Activated CD8-positive, alpha-beta memory T cell treated with anti-CD3 and anti-CD28 coated beads for 48 hours (primary cell): ENCODE measurements at places on chromosomes 4 and X.

DNA sequence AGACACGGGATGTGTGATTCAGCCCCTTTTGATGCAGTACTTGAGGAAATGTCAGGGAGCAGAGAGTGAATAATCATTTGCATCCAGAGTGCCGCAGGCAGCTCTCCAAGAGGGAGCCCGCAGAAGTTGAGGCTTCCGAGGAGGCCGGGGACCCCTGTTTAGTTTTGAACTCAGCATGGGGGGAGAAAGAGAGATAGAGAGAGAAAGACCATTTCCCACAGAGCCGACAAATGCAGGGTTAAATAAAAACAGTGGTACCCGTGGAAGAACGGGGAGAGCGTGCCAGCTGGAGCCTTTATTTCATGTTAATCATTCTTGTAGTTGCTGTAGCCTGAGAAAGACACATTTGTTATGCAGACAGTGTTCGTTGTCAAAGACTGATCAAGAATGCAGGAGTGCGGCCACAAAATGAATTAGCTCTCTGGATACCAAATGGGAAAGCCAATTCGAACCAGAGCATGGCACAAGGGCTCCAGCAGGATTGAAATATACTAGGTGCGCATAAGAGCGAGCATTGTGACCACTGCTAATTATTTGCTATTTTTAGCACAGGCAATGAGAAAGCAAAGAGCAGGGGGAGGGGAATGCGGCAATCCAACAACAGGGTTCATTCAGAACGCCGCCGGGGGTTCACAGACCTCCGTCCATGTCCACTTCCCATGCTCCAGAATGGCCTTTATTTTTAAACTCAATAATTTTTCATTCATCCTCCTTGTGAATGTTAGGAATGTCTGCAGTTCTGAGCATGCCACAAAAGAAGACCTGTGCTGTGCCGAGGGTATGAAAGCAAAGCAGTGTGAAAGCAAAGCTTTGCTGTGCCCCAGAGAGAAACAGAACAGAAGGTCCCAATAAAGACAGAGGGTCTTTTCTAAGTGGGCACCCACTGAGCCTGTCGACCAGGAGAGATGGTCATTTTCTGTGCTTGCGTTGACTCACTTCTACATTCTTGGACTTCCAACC, 243.9 kb upstream of the VCX3A start:
- DNase-seq = no peak

DNA sequence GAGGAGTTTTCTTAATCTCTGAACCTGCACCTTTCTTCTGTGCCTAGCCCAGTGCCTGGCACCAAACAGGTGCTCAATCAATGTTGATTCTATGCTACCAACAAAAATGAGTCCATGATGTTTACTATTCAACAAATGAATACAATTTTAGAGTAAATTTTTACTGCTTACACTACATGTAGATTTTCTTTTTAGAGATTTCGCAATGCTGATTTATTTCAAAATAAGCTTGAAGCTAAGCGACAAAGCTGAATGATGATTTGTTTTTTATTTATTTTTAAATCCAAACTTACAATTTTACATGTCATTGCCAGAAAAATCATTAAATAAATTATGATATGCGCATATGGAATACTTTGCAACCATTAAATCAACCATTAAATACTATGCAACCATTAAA, 55.7 kb downstream of the AR start:
- no peak for DNase-seq

DNA sequence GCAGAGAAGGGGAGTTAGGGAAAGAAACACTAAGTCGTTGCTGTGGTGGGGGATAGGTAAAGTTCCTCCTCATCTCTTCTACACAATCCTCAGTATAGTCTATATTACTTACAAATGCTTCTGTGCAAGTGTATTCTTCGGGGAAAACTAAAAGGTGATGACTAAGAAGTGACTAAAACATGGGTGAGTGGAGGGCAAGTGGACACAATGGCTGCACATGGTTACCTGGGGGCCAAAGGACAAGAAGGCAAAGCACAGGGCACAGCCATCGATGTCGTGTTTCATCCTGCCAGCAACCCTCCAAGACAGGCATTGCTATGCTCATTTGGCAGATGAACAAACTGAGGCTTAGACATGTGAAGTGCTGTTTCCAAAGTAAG, 35.5 kb upstream of the CCKAR start:
- DNase-seq = no peak

GRCh38 chr4:29632199-29632598, 1088.0 kb upstream of the PCDH7 start:
- no peak for DNase-seq

GRCh38 chr4:146062340-146062739, 113.2 kb upstream of the LSM6 start:
- DNase-seq = no peak

- no peak for DNase-seq
Measured at GRCh38 chr4:85909851-85910250, 434.9 kb downstream of the ARHGAP24 start.

DNA sequence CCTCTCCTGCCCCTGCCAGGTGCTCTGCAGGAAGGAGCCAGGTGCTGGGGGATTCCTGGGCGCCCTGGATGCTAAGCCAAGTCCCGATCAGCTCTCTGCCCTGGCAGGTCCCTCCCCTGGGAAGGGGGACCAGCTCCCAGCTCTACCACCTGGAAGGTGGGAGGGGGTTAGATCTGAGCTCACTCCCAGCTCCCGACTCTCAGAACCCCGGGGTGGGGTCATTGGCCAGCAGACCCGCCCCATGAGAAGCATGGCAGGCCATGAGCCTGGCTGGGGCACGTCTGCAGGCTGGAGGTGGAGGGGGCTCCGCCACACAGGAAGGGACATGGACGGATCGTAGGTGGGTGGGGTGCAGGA, 83.4 kb upstream of the NKX1-1 start:
- no peak for DNase-seq

DNA sequence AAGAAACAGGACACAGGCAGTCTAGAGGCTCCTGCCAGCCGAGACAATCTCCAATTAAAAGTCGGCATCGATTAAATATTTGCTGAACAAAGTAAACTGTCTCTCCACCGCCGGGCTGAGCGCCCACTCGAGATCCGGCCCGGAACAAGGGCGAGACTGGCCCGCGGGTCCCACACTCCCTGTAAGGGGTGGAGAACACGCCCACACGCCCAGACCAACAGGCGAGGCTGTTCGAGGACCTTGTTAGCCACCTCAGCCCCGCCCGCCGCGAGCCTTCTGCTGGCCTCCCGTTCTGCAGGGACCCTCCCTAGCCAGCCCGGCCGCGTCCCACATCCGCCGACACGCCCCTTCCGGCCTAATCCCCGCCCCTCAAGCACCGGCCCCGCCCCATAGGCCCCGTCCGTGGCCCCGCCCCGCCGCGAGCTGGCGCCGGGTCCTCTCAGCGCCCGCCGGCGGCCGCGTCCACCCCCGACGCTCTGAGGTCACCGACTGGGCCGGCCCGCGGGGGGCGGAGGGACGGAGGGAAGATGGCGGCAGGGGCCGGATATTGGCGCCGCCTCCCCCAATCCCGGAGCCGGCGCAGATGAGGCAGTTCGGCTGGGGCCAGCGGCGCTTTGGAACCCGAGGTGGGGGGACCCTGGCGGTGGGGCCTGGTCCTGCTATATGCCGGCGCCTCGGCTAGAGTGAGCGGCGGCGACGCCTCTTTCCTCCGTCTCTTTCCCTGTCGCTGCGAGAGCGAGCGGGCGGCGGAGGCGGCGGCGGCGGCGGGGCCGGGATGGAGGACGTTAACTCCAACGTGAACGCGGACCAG, at the start of gene SLAIN2:
Gene SLAIN2, plus strand, starts transcription at position 565 of the 811 bp plus-strand sequence. Its CDS starts 211 bp downstream, at position 776.
- DNase-seq = peak; percentile 99

DNA sequence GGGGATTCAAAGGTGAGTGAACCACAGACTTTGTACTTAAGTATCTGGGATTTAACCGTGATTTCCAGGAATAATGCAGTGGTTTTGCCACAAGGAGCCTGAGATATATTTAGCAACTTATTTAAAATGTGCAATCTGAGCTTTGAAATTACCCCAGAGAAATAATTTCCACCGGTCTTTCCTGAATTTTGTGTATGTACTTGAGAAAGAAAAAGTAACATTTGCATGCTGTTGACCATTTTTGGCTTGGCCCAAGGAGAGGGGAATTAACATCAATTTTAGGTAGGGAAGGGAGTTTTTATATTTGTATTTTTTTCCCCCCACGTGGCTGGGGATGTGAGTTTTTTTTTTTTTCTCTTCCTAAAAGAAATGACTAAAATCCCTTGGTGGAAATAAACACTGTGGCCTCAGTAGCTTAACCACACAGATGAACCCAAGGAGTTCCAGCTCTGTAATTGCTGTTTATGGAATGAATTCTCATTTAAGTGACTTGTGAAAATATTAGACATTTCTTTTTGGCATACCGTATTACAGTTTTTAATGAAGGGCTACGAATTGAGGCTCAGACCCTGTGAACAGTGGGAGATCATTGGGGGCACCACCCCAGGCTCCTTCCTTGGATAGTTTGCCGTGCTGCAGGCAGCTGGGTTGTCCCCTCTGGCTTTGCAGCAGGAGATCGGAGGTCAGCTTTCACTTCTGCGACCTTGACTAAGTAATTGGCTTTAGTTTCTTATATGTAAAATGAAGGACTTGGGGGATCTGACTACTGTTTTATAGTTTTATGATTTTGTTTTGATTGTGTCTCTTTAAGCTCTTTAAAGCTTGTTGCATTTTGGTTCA, 116.1 kb downstream of the ARHGAP10 start:
- no peak for DNase-seq

DNA sequence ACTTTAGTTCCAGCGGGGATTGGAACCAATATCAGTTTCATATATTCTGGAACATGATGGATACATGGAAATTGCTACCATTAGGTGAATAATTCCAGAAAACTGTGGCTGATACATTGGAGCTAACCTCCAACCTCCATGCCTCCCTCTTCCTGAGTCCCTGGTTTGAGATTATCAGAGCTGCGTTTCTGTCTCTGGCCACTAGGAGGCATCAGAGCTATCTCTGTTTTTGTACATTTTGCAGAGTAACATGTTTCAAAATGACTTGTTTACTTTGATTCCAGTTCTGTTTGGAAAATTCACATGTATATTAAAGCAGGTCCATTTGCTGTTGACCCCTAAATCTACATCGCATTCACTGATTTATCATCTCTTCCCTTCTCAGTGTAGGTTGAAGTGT, 2.4 kb upstream of the RAB40AL start:
- no peak for DNase-seq

- no peak for DNase-seq
Measured at GRCh38 chr4:15478724-15479088, 9.0 kb downstream of the CC2D2A start.

- no peak for DNase-seq
Measured at GRCh38 chr4:742096-742741, 36.6 kb downstream of the PCGF3 start.

DNA sequence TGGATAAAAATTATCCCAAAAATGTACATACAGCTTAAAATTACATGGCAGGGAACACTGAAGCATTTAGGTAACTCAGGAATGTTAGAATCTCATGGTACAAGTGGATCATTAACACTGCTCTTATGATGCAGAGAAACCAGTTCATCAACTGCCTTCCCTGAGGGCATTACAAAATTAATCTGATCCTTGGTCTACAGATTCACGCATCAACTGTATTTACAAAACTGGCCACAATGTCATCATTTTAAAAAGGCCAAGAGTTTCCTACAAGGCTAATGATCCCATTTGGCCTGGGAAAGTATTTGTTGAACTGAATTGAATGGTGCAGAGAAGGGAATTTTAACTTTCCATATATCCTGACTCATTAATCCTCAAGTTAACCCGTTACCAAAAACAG, 84.6 kb downstream of the TSPAN5 start:
- no peak for DNase-seq

- no peak for DNase-seq
Measured at GRCh38 chr4:56764775-56765174, 56.7 kb downstream of the SPINK2 start.

DNA sequence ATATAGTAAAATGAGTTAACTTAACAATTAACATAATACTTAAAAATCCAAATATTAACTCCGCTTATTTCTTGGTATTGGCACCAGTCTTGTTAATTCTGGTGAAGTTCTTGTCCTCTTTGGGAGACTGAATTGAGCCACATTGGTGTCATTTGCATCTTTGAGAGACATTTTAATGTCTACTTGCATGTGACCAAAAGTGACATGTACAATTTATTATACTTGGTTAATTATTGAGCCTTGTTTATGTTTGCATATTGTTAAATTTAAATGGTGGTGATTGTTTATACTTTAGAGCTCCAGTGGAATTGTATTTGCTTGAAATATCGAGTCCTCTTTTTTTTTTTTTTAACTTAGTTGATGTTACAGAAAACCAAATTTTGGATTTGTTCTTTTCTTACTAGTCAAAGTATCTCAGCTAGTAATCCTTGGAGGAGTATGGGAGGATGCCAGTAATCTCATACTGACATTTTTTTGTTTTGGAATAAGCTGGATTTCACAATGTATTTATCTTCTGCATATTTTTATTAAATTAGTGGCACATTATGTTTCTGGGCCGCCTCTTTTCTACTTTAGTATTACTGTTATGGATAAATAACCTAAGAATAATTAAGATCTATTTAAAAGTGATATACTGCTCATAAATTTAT, 3.9 kb downstream of the SPCS3 start:
- no peak for DNase-seq

DNA sequence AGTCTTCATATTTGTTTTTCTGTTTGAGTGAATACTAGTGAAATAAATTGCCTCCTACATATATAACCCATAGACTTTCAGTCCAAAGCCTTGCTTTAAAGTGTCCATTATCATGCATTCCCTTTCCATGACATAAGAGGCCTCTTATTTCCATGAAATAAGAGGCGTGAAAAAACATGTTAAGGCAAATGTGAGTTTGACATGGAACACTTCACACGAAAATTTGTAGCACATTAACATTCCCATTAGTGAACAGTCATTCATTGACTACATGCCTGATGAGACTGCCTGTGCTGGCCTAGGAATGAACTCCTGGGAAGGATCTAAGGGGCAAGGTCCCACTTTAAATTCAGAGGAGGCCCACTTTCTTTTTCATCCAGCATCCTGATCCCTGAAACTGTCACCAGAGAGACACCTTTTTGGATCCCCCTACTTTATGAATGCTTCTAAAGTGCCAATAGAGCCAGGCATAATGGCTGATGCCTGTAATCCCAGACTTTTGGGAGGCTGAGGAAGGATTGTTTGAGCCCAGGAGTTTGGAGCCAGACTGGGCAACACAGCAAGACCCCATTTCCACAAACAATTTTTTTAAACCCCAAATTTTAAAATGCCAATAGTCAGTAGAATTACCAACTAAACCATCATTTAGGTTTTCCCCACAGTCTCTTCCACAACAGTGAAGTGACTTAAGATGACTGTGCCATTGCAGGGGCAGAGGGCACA, 6.7 kb downstream of the RTL8B start:
- DNase-seq = no peak

- no peak for DNase-seq
Measured at GRCh38 chrX:30904186-30904585, 15.1 kb upstream of the TAB3 start.

GRCh38 chrX:64204701-64205440, 637 bp downstream of the AMER1 start:
- DNase-seq = no peak

GRCh38 chrX:110143454-110144210, 140.7 kb downstream of the TMEM164 start:
- DNase-seq = no peak

DNA sequence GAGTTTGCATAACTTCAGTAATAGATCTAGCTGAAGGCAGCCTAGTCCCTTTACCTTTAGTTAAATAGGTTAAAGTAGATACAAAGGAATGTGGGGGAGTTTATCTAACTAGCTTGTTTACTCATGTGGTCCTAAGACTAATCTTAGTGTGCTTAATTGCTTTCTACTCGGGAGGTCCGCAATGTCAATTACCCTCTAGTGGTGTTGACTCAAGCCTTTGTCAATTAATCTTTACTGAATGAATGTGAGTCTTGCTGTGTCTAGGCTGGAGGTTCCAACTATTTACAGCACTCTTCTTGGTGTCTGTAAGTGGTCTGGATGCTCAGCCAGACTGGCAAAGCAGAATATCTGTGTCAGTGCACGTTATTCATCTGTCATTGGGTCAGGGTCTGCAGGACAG, 17.9 kb upstream of the YTHDC1 start:
- no peak for DNase-seq
